ENCODE measurements at places on chromosomes 3 and 15.

- DNase-seq: no peak
These were observed 65.0 kb downstream of the SMARCC1 start for GRCh38 chr3:47716656-47717055.

DNA sequence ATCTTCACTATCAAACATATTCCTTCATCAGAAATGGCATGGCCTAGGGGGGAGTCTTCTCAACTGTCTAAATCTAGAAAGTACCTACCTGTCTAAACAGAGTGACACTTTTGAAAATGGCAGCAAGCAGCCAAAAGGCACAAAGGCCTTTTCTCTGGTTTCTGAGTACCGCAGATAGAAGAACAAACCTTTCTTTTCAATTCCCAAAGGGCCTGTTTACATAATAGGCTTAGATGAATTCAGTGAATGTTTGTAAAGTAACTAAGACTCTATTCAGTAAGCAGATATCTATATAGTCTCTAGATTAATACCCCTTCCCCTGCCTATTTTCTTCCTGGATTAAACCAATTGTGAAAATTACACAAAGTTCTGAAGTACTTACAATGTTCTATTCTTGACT, 7.1 kb downstream of the MYEF2 start:
- no peak for DNase-seq

- DNase-seq: peak; percentile 91
These were observed at the start of gene DENND6A for GRCh38 chr3:57692396-57693147. DENND6A (minus strand) TSS chr3:57693077; CDS start chr3:57693018, 59 bp downstream.

GRCh38 chr3:168575750-168576149, 480.0 kb upstream of the GOLIM4 start:
- no peak for DNase-seq
